CD8-positive, alpha-beta T cell (primary cell): ENCODE measurements at places on chromosomes 2 and 18. TPM values are rescaled to one million over a fixed set of nuclear protein-coding genes. Genes with fewer than 3 reads are reported as not detected.

The OTOS gene
- total RNA-seq = not detected

The HOXD1 gene
- total RNA-seq = not detected

The RFTN2 gene
- total RNA-seq = not detected

The ACMSD gene
- not detected for total RNA-seq

The MAPRE3 gene
- 3.8 TPM for total RNA-seq

The CCDC141 gene
- 31.3 TPM for total RNA-seq
